ENCODE measurements at places on chromosomes 3 and 15.

GRCh38 chr3:195461594-195462307, 18.9 kb upstream of the ACAP2 start:
- DNase-seq, result no peak

GRCh38 chr15:70415398-70415797, 317.7 kb upstream of the TLE3 start:
- DNase-seq, result no peak

GRCh38 chr3:193971261-193971751, 164.6 kb upstream of the HES1 start:
- DNase-seq, result no peak

DNA sequence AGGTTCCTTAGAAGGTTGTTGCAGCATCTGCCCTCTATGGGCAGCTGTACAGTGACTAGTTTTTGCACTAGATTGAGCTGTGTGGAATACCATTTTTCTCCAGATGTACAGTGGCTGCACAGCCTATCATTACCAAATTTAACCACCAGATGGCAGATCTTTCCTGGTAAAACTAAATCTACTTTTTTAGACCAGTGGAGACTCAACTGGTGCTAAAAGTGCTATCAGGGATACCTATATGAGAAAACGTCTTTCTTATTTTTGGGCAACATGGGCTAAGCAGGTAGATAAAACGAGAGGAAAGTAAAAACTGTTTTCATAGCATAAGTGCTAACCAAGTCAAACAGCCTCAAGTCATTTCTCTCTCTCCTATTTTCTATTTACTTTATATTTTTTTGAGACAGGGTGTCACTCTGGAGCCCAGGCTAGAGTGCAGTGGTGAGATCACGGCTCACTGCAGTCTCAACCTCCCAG, 21.2 kb downstream of the IGSF10 start:
- peak; percentile 49 for DNase-seq

DNA sequence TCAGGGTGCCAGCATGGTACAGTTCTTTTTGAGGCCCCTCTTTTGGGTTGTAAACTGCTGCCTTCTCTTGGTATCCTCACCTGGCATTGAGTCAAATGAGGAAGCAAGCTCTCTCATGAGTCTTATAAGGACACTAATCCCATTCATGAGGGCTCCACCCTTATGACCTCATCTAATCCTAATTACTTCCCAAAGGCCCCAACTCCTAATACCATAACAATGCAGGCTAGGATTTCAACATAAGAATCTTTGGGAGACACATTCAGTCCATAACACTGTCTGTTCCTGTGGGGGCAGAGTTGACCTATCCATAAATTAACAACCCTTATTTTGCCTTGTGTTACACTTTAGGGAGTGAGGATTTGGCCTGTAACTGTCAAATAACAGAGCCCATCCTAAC, 278.3 kb downstream of the LRTM1 start:
- no peak for DNase-seq

- DNase-seq, result no peak
Measured at GRCh38 chr3:72258361-72259141, 473.6 kb upstream of the PROK2 start.

- DNase-seq, result no peak
Measured at GRCh38 chr3:170290194-170290593, 67.3 kb upstream of the SKIL start.

GRCh38 chr15:92749216-92749615, 93.6 kb upstream of the FAM174B start:
- DNase-seq, result no peak

- DNase-seq, result no peak
Measured at GRCh38 chr3:169227911-169228310, 435.6 kb downstream of the MECOM start.

DNA sequence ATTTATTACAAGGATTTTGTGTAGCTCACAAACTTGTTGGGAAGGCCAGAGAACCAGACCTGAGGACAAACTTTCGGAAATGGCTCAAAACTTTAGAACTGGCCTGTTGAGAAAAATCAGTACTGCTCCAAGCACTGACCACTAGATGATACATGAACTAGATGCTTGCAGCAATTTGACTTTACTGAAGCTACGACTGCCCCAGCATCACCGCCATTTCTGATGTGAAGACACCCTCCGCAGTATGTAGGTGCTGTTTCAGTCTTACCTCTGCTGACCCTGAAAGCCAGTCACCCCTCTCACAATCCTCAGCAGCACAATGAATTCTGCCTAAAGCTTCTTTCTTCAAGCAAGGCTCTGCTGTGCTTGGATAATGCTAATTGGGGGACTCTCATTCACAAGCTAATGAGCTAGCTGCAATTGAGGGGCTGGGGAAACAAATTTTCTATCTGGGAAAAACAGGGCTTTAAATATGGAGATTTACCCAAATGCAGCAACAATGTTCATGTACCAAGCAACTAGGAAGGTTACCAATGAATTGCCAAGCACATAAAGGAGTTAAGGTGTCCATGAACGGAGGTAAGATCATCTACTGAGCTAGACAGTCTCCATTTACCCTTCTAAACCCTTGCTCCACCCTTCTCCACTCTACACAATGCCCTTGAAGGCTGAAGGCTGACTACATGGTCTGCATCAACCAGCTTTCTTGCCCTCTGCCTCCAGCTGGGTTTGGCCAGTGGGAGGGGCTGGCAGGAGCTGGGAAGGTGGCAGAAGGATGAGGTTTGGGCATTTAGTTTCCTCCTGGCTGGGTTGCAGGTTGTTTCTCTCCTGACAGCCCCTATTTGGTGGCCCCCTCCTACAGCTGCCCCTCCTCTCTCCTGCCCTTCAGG, 53.2 kb upstream of the FSTL1 start:
- DNase-seq, result no peak

- no peak for DNase-seq
Measured at GRCh38 chr15:43414196-43414595, 43.3 kb downstream of the TUBGCP4 start.

GRCh38 chr15:69535101-69535638, 82.6 kb downstream of the RPLP1 start:
- DNase-seq, result no peak

- no peak for DNase-seq
Measured at GRCh38 chr15:100696452-100696851, 94.1 kb downstream of the ASB7 start.

All from AG09319 (cell line).